Activated naive CD4-positive, alpha-beta T cell treated with anti-CD3 and anti-CD28 coated beads for 36 hours (primary cell): ENCODE measurements at places on chromosomes 12 and 14. TPM values are rescaled to one million over a fixed set of nuclear protein-coding genes. Genes with fewer than 3 reads are reported as not detected.
A peak's percentile ranks its signal among the peaks of the same experiment; 100 is the strongest.

Gene EXOC3L4
- not detected for total RNA-seq

Gene VRTN
- total RNA-seq, result not detected

Gene GRIN2B
- total RNA-seq, result not detected

Gene UNC79
- total RNA-seq, result 0.07 TPM

Gene FITM1
- 0.30 TPM for total RNA-seq

Gene ACVRL1
- total RNA-seq, result not detected

Gene DCP1B
- total RNA-seq, result 13.5 TPM

Gene SYCP3
- not detected for total RNA-seq

Gene TAS2R31
- total RNA-seq, result 1.4 TPM

DNA sequence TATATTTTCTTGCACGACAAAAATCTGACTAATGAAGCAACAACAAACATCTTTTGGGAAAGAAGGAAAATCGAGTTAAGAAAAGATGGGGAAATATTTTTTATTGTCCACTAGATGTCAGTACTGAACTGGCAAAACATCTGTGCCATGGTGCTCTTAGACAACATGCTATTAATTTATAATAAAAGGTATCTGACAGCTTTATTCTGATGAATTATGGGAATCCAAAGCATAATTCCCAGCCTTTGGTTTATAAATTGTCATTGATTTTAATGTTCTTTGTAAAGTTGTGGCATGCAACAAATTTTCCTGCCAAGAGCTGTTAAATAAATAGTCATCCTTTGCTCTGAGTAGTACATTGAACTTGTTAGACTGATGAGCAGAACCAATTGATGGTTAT, 231.2 kb downstream of the ETNK1 start:
- DNase-seq, result no peak
- H3K4me1 ChIP-seq, result no peaks in the 10 kb centered on the region
- no peaks in the 10 kb centered on the region for H3K36me3 ChIP-seq
- peaks cover 15% of the 10 kb centered on the region for H3K27me3 ChIP-seq
- H3K4me3 ChIP-seq, result no peak overlapping the region
- no peak overlapping the region for H3K27ac ChIP-seq

GRCh38 chr12:90076851-90077319, 368.2 kb upstream of the ATP2B1 start:
- peaks cover 24% of the 10 kb centered on the region for H3K4me1 ChIP-seq
- DNase-seq, result no peak
- H3K27ac ChIP-seq, result no peak overlapping the region
- no peak overlapping the region for H3K4me3 ChIP-seq
- no peaks in the 10 kb centered on the region for H3K36me3 ChIP-seq
- H3K27me3 ChIP-seq, result peaks cover 4% of the 10 kb centered on the region

DNA sequence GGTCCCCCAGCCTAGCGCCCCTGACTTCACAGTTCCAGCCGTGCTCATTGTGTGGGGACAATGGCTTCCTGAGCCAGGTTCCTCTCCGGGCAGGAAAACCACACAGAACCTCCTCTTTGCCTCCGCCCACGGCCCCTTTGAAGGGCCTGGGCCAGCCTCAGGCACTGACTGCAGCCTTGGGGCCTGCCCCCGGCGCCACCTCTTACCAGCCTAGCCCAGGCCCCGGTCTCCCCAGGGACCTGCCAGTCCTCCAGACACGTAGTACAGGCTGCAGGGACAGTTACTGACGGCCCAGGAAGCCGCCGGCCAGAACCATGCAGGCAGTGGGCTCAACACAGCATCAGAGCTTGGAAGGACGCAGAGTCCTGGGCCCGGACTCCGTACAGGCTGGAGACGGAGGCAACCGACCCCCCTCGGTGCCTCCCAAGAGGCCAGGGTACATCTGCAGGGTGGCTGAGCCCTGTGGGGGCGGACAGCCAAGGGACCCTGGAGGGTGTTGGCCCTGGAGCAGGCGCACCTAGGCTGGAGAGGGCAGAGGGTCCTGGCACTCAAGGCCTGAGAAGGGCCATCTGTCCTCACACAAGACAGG, 20.9 kb upstream of the NUDT14 start:
- DNase-seq, result peak; percentile 54
- H3K27ac ChIP-seq, result no peak overlapping the region
- no peaks in the 10 kb centered on the region for H3K36me3 ChIP-seq
- H3K4me3 ChIP-seq, result no peak overlapping the region
- peaks cover 6% of the 10 kb centered on the region for H3K4me1 ChIP-seq
- peaks cover 26% of the 10 kb centered on the region for H3K27me3 ChIP-seq

DNA sequence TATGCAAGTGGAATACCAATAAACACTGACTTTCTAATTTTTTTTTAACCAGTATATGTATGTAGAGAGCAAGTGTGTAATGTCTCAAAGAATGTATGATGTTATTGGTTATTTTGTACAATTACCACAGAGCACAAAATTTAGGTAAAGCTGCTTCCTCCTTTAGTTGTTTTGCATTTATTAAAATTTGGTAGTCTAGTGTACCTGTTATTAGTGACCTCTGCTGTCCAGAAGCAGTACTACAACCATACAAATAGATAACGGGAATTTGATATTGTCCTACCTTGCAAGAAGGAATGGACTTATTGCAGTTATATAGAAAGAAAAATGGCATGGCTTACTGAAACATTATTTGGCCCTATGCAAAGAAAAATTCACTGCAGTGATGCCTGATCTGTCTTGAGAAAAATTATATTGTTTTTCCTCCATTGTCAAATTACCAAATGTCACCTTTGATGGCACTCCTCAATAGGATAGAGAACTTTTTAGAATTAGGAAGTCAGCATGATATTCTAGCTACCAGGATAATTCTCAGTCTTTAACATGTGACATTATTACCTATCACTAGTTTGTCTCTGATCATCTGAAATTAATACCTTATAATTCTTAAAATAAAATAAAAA, 153.9 kb upstream of the RMST start:
- H3K27me3 ChIP-seq, result peaks cover 5% of the 10 kb centered on the region
- no peaks in the 10 kb centered on the region for H3K4me1 ChIP-seq
- no peaks in the 10 kb centered on the region for H3K36me3 ChIP-seq
- DNase-seq, result no peak

DNA sequence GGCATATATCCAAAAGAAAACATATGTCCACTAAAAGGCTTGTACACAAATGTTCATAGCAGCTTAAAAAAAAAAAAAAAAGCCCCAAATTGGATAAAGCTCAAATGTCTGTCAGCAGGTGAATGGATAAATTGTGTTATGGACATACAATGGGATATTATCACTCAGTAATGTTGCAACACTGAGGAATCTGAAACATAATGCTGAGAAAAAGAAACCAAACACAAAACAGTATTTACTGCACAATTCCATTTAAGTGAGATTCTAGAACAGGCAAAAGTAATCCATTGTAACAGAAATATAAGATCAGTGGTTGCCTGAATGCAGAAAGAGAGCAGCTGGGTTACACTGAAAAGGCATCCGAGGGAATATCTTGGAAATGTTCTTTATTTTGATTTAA, 117.9 kb downstream of the SLC15A5 start:
- no peaks in the 10 kb centered on the region for H3K36me3 ChIP-seq
- DNase-seq, result no peak
- peaks cover 2% of the 10 kb centered on the region for H3K27me3 ChIP-seq
- no peaks in the 10 kb centered on the region for H3K4me1 ChIP-seq
- no peak overlapping the region for H3K27ac ChIP-seq

- H3K36me3 ChIP-seq, result no peaks in the 10 kb centered on the region
- H3K27ac ChIP-seq, result no peak overlapping the region
- H3K27me3 ChIP-seq, result no peaks in the 10 kb centered on the region
- no peak for DNase-seq
Observed at GRCh38 chr14:73477618-73478266, 13.0 kb upstream of the RIOX1 start.

DNA sequence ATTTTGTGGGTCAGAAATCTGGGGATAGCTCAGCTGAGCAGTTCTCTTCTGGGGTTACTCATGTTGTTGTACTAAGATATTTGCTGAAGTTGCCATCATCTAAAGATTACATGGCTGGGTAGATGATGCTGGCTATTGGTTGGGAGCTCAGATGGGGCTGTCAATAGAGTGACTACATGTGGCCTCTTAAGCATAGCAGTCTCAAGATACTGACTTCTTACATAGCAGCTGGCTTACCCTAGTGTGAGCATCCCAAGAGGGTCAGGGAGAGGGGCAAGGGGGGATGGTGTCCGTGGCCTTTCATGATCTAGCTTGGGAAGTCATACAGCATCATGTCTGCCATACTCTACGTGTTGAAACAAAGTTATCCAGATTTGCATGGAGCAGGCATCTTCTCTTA, 90.1 kb upstream of the HMGA2 start:
- H3K36me3 ChIP-seq, result no peaks in the 10 kb centered on the region
- no peak overlapping the region for H3K27ac ChIP-seq
- peaks cover 3% of the 10 kb centered on the region for H3K4me1 ChIP-seq

DNA sequence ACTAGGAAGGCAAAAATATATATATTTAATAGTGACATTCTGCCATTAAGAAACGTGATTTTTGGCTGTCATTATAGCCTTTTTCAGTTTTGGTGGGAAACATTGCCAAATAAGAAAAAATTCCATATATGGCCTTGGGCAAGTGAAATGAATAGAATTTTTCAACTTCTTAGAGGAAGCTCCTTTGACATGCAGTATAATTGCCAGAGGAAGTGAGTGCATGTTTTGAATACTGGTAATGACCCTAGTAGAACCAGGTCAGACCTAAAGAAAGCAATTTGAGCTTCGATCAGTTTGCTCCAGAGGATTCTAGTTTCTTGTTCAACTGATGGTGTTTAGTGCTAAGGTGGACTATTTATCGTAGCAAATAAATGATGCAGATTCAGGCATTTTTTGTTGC, 26.2 kb upstream of the TRIM9 start:
- no peak for DNase-seq
- no peak overlapping the region for H3K4me3 ChIP-seq
- H3K27me3 ChIP-seq, result peaks cover 3% of the 10 kb centered on the region
- no peaks in the 10 kb centered on the region for H3K4me1 ChIP-seq

DNA sequence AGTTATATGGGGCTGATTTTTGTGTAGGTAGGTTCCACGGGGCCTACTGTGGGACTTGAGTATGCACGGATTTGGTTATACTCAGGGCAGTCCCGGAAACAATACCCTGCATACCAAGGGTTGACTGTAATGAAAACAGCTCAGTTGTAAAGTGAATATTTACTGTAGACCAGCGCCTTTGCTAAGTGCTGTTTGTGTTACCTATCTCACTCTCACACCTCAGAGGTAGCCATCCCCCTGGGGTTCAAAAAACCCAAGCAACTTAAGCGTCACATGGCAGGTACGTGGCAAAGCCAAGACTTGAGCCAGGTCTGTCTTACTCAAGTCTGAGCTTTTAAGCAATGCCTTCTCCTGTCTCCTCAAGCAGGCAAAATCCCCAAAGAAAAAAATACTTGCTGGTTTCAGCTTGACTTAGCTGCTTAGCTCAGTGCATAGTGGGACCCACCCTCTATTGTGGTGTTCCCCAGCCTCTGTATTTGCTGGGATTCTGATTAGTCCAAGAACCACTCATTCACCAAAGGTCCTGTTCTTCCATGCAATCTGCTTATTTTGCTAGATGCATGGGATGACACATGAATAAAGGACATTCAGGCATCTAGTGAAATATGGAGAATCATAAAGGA, 34.2 kb upstream of the STRN3 start:
- H3K4me1 ChIP-seq, result peaks cover 13% of the 10 kb centered on the region
- H3K27ac ChIP-seq, result no peak overlapping the region
- H3K27me3 ChIP-seq, result no peaks in the 10 kb centered on the region
- no peak for DNase-seq
- no peak overlapping the region for H3K4me3 ChIP-seq

GRCh38 chr12:117664169-117664568, 302.7 kb upstream of the NOS1 start:
- peaks cover 2% of the 10 kb centered on the region for H3K27me3 ChIP-seq
- H3K36me3 ChIP-seq, result no peaks in the 10 kb centered on the region
- H3K4me3 ChIP-seq, result no peak overlapping the region
- DNase-seq, result no peak

GRCh38 chr12:2772370-2772769, 22.4 kb upstream of the FKBP4 start:
- no peaks in the 10 kb centered on the region for H3K4me1 ChIP-seq
- no peak overlapping the region for H3K27ac ChIP-seq
- DNase-seq, result no peak
- no peak overlapping the region for H3K4me3 ChIP-seq
- H3K27me3 ChIP-seq, result no peaks in the 10 kb centered on the region

GRCh38 chr12:30257618-30258017, 438.1 kb downstream of the IPO8 start:
- H3K36me3 ChIP-seq, result no peaks in the 10 kb centered on the region
- H3K4me3 ChIP-seq, result no peak overlapping the region
- no peak overlapping the region for H3K27ac ChIP-seq
- no peaks in the 10 kb centered on the region for H3K27me3 ChIP-seq

DNA sequence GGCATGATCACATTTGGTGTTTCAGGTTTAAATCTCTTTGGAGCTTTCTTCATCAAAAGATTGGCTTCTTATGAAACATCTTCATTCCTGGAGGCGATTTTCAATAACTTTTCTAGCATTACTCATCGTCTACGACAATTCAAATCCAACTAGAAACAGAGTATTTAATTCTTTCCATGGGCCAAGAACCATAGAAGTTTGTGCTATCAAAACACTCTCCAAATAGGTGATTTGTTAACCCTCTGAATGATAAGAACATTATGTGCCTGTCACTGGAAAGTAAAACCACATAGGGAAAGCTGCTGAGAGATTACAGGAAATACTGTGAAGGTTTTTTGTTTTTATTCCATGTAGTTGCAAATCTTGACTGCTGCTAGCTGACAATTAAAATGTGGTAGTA, 6.9 kb upstream of the DCN start:
- no peak overlapping the region for H3K4me3 ChIP-seq
- no peaks in the 10 kb centered on the region for H3K4me1 ChIP-seq
- no peak for DNase-seq
- H3K36me3 ChIP-seq, result no peaks in the 10 kb centered on the region

DNA sequence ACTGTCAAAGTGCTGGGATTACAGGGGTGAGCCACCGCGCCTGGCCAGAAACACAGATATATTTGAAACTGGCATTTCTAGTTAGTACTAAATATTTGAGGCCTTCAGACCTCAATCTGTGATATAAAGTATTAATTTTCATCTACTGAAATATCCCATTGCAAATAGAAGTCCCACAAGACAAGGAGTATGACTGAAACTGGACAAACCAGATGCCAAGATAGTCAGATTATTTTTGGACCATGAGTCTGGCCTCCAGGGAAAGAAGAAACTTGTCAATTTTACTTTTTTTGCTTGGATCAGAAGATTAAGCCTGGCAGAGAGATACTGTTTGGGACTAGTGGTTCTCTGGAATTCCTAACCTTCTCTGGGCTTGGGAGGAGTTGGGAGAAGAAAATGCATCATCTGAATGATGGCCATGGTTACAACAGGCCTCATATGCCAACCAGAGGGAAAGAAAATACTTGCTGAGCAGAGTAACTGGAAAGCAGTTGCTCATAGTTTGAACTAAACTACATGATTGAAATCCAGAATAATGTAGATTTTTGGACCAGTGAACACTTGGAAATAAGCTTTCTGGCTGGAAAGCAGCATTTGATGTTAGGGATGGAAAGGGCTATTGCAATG, 2.9 kb upstream of the SMOC1 start:
- peaks cover 30% of the 10 kb centered on the region for H3K27me3 ChIP-seq
- no peak overlapping the region for H3K27ac ChIP-seq
- no peak overlapping the region for H3K4me3 ChIP-seq
- DNase-seq, result no peak
- H3K36me3 ChIP-seq, result no peaks in the 10 kb centered on the region
